PC-9 (cell line): ENCODE measurements at places on chromosomes 16 and 17. TPM values are rescaled to one million over a fixed set of nuclear protein-coding genes. Genes with fewer than 3 reads are reported as not detected.

GRCh38 chr17:61470530-61471136 lies 18.4 kb downstream of the TBX4 start:
- DNase-seq: no peak

DNA sequence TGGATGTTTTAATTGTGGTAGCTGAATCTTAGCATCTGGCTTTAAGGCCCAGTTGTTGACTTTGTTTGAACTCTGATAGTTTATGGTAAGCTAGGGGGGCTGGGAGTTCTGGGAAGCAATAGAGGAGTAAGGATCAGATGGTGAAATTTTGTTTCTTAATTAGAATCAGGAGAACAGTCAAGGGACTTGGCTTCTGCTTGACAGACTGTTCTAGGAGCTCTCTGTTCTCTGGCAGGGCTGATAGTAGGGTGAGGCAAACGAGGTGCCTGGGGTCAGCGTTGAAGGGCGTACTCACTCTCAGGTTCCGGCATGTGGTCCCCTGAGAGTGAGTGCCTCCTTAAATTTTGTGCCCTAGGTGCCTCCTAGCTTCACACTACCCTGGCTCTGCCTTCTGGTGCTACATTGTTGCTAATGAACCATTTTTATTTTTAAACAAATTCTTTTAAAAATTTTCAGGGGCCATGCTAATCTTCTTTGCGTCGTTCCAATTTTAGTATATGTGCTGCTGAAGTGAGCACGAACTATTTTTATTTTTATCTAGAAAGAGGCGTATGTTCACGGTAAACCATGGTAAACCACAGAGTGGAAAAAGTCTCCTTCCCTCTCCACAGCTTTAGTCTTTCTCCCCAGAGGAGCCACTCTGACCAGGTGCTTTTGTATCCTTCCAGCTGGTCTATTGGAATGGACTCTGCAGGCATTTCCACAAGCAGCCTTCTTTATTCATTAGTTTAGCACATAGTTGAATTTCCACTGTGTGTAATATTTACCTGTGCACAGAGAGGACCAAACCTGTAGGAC lies 19.7 kb downstream of the SLC7A6 start:
- no peak for DNase-seq

- no peak for DNase-seq
Observed at GRCh38 chr16:49510654-49511305, 137.2 kb downstream of the C16orf78 start.

GRCh38 chr16:52494621-52495020 lies 52.3 kb downstream of the TOX3 start:
- DNase-seq: no peak

GRCh38 chr17:74467221-74467951 lies 952 bp downstream of the CD300A start:
- DNase-seq: no peak

DNA sequence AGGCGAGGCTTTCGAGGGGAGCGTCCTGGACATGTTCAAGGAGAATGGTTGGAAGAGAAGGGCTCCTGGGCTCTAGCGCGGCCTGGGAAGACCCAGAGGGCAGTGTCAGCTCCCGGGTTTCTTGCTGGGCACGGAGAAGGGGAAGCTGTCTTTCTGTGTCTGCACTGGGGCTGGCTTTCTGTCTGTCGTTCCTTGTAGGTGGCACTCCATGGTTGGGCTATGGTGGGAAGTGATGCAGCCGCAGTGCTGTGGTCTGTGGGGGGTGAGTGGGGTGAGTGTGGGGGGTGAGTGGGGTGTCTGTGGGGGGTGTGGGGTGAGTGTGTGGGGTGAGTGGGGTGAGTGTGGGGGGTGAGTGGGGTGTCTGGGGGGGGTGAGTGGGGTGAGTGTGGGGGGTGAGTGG lies 13.7 kb downstream of the RNF213 start:
- DNase-seq: no peak

GRCh38 chr16:85435700-85436099 lies 177.4 kb upstream of the GSE1 start:
- DNase-seq: no peak

DNA sequence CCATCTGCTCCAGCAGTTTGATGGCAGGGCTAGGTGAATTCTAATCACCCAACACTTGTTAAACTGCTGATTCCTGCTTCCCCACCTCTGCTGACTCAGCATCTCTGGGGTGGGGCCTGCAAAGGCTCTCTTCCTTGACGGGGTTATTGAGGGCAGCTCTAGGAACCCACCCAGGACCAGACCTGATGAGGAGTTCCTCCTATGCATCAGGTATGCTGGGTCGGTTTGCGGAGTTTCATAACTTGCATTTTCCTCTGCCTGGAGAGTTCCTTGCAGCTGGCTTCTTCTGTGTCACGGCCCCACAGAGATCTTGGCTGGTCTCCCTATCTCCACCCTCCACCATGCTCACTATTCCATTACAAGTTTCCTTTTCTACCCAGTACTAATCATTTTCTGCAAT lies 93.4 kb upstream of the CCL2 start:
- no peak for DNase-seq

DNA sequence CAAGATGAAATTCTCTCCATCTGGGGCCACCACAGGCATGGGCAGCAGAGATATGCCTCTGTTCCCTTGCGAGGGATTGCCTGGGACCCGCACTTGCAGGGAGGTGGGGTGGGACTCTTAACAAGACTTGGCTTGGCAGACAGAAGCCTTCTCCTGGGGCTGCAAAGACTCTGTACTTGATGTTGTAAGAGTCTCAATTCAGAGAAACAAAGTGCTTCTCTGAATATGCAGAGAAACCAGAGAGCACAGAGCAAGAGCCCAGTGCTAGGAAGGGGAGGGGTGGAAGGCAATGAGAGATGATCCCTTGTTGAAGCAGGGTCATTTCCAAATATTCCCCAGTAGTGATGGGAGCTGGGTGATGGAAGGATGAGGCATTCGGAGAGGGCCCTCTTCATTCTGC lies 2.2 kb downstream of the MMP28 start:
- DNase-seq: no peak

DNA sequence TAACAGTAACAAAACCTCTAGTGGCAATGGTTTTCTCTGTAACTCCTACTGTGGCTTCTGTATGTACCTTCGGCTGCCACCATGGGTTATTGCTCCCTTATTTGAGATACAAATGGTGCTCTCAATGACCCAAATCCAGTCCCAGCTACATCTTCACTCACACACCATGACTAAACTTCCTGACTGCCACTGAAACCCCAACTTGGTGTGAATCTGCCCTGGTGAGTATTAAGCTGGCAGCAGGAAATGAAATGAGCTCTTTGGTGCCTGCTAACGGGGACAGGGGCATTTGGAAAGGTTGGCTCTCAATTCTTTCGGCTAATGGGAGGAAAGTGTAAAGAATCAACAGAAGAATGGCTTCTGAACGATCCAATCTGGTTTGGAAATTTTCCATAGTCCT lies 7.5 kb upstream of the SLC35B1 start:
- no peak for DNase-seq

- DNase-seq: no peak
Observed at GRCh38 chr17:9456330-9456729, 119.3 kb downstream of the STX8 start.

- peak; percentile 35 for DNase-seq
Observed at GRCh38 chr17:55478971-55479370, 32.3 kb downstream of the SMIM36 start.

DNA sequence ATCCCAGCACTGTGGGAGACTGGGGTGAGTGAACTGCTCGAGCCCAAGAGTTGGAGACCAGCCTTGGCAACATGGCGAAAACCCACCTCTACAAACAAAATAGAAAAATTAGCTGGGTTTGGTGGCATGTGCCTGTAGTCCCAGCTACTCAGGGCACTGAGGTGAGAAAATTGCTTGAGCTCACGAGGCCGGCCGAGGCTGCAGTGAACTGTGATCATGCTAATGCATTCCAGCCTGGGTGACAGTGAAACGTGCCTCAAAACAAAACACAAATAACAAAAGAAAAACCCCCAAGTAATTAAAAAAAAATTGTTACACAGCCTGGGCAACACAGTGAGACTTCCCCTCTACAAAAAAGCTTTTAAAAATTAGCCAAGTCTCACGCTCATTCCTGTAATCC lies 5.0 kb downstream of the CCDC47 start:
- no peak for DNase-seq

GRCh38 chr17:79680318-79680695 lies 50.4 kb upstream of the ENPP7 start:
- no peak for DNase-seq

DNA sequence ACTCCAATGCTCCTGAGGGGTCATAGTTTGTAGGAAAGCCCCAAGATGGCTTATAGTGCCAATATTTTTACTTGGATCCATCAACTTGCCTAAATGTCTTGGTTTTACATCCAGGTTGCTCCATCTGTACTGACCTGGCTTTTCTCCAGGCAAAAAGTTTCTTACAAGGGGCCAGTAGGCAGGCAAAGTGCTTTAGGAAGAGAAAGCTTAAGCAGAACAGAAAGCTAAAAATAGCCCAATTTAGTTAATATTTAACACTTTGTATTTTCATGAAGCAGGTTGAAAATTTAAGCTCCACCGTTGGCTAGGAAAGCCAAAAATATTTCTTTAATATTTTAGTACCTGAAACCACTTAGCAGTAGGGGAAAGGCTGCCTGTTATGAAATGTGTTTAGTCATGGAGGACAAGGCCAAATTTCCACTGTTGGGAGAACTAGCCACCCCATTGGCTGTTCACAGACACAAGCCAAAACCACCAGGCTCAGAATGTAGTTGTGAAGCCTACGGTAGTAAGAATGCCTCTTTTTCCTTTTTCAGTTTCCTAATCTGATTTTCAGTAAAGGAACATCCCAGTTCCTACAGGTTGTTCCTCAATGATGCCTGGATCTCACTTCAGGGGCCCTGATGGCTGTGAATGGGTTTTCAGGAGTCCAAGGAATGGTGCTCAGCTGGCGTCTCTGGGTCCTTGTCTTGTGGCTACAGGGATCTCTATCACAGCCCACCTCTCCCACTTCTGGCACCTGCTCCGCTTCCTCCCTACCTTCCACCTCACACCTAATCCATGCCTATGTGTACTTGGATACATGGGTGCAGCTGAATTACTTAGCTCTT lies 324.8 kb downstream of the PMP22 start:
- DNase-seq: no peak

The ADAMTS18 gene
- total RNA-seq: not detected in 2 replicates

The PSKH1 gene
- total RNA-seq: 25.8 and 28.4 TPM in 2 replicates

The PIK3R6 gene
- total RNA-seq: not detected in 2 replicates

The CSF3 gene
- not detected in 2 replicates for total RNA-seq

The AURKB gene
- 159 and 167 TPM in 2 replicates for total RNA-seq

The CD79B gene
- total RNA-seq: not detected in 2 replicates

The UNC45B gene
- total RNA-seq: not detected in 2 replicates

The PLD6 gene
- total RNA-seq: 4.1 and 5.0 TPM in 2 replicates

The EVI2A gene
- total RNA-seq: not detected in 2 replicates

The ASPSCR1 gene
- total RNA-seq: 54.9 and 80.0 TPM in 2 replicates

The GNAO1 gene
- total RNA-seq: 2.8 and 3.9 TPM in 2 replicates

The KRTAP17-1 gene
- not detected in 2 replicates for total RNA-seq
